ENCODE measurements at places on chromosomes 7 and 10.

- DNase-seq: no peak
- H3K4me1 ChIP-seq: no peaks in the 10 kb centered on the region
- no peak overlapping the region for H3K4me3 ChIP-seq
- peaks cover 3% of the 10 kb centered on the region for H3K27me3 ChIP-seq
- H3K27ac ChIP-seq: no peak overlapping the region
These were observed 3.2 kb downstream of the ABCC2 start for GRCh38 chr10:99785646-99786045.

DNA sequence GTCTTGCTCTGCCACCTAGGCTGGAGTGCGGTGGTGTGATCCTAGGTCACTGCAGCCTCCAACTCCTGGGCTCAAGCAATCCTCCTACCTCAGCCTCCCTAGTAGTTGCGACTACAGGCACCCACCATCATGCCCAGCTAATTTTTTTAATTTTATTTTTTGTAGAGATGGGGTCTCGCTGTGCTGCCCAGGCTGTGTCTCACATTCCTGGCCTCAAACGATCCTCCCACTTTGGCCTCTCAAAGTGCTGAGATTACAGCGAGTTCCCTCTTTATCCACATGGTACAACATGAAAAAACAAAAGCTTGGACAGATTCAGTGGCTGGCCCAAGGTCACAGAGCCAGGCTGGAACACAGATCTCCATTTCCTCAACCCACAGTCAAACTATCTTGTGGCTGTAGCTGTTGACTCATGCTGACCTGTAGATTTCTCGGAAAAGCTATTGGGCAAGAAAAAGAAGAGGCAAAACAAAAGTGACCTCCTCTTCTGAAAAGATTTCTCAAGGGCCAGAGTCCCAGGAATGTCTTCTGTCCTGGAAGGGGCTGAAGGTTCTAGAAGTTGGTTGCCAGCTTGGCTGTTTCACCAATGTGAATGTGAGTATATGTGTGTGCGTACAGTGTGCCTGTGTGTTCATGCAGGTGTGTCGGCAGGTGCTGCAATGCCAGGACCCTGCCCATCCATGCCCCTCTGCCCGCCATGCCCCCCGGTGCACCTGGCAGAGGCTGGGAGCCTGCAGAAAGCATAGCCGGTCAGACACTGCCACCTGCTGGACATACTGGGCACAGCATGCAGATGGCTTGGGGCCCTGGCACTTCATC lies 28.4 kb downstream of the TMEM130 start:
- no peak overlapping the region for H3K4me3 ChIP-seq
- H3K36me3 ChIP-seq: no peaks in the 10 kb centered on the region
- DNase-seq: peak; percentile 35

- no peak overlapping the region for H3K4me3 ChIP-seq
- H3K36me3 ChIP-seq: no peaks in the 10 kb centered on the region
- H3K4me1 ChIP-seq: no peaks in the 10 kb centered on the region
- H3K27me3 ChIP-seq: no peaks in the 10 kb centered on the region
- no peak overlapping the region for H3K27ac ChIP-seq
These were observed 240.7 kb downstream of the TCERG1L start for GRCh38 chr10:131070856-131071255.

DNA sequence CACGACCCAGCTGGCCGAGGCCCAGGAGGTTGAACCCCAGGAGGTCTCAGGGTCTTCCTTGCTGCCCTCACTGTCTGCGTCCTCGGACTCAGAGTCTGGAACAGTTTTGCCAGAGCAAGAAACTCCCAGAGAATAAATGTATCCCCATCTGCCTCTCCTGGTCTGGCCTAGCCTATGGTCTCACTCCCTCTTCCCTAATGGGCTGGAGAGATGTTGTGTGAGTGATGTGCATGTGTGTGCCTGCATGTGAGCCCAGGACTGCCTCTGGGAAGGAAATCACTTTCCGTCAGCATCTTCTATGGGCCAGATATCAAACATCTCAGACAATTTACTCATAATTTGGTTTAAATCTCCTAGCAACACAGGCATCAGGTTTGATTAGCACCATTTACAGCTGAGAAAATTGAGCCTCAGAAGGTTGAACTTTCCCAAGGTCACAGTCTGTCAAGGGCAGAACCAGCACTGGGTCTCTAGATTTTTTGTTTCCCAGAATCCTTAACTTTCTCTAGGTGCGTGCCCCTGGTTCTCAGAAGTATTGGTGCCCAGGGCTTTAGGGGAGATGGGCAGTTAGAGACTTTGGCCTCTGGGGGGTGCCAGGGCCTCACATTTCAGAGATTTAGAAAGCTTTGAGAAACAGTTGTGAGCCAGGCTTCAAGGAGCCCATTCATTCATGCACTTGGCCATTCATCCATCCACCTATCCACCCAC lies 4.9 kb downstream of the TMEM270 start:
- no peak overlapping the region for H3K4me3 ChIP-seq
- H3K27ac ChIP-seq: no peak overlapping the region
- no peaks in the 10 kb centered on the region for H3K36me3 ChIP-seq

GRCh38 chr10:132247943-132248342 lies 59.8 kb downstream of the STK32C start:
- DNase-seq: no peak
- H3K27me3 ChIP-seq: no peaks in the 10 kb centered on the region
- H3K36me3 ChIP-seq: no peaks in the 10 kb centered on the region
- H3K4me1 ChIP-seq: peaks cover 10% of the 10 kb centered on the region
- no peak overlapping the region for H3K27ac ChIP-seq
- no peak overlapping the region for H3K4me3 ChIP-seq

DNA sequence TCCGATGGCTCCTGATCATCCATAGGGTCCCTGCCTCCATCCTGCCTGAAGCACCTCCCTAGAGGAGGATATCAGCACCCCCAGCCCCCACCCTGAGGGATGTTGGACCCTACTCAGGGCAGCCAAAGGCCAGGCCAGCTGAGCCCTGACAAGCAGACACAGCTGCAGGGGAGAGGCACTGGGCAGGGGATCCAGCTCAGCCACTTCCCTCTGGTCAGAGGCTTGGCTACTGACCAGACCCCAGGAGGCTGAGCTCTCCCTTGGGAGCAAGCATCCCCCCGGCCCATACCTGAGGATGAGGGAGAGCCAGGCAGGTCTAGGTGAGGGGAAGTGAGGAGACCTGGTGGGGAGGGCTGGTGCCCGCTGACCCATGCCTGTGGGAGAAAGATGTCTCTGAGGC lies 6.6 kb downstream of the LDB3 start:
- no peaks in the 10 kb centered on the region for H3K36me3 ChIP-seq
- no peak overlapping the region for H3K4me3 ChIP-seq
- no peaks in the 10 kb centered on the region for H3K4me1 ChIP-seq
- H3K27me3 ChIP-seq: peaks cover 18% of the 10 kb centered on the region

DNA sequence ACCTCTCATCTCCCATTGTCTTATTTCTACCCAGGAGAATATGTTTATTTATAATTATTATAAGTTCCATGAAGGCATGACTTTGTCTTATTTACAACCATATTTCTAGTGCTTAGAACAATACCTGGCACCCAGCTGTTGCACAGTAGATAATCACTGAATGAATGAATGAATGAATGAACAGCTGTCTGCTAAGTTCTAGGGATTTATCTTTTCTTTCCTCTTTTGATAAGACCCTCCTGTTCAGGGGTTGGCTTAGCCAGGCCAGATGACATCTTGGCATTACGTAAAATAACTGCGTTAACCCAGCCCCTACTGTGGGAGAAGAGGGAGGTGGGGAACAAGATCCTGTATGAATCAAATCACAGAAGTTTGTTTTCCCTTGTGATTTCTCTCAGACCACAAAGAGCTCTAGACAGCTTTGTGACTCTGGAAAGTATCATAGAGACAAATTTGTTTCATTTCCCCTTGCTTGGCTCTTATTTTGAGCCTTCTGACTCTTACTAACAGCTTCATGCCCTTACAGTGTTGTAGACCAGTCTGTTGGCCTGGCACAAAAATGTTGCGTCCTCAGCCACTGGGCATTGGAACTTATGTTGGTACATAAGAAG lies 8.4 kb downstream of the ZNF862 start:
- H3K27me3 ChIP-seq: no peaks in the 10 kb centered on the region
- H3K4me1 ChIP-seq: peaks cover 28% of the 10 kb centered on the region
- no peak overlapping the region for H3K4me3 ChIP-seq
- no peak for DNase-seq

- DNase-seq: no peak
- no peaks in the 10 kb centered on the region for H3K27me3 ChIP-seq
- H3K4me1 ChIP-seq: peaks cover 5% of the 10 kb centered on the region
- H3K36me3 ChIP-seq: no peaks in the 10 kb centered on the region
These were observed 221.7 kb downstream of the KLF6 start for GRCh38 chr10:3563298-3563697.

DNA sequence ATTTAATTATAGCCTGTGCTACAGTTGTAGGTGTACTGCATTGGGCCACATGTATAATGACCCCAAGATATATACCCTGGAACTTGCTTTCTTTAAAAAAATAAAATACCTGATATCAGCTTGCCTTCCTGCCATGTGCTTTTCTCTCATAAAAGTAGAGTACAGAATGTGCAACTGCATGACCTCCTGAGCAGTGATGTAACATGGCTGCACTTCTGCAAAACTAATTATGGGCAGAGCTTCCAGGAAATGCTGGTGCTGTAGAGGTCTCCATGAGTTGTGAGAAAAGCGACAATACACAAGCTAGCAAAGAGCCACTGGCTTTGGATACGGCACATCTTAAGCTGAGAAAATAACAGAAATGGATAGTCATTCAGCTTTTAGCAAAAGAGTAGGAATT lies 6.5 kb upstream of the ERLIN1 start:
- no peak overlapping the region for H3K4me3 ChIP-seq
- no peak for DNase-seq
- H3K36me3 ChIP-seq: no peaks in the 10 kb centered on the region
- H3K4me1 ChIP-seq: no peaks in the 10 kb centered on the region
- H3K27me3 ChIP-seq: no peaks in the 10 kb centered on the region

DNA sequence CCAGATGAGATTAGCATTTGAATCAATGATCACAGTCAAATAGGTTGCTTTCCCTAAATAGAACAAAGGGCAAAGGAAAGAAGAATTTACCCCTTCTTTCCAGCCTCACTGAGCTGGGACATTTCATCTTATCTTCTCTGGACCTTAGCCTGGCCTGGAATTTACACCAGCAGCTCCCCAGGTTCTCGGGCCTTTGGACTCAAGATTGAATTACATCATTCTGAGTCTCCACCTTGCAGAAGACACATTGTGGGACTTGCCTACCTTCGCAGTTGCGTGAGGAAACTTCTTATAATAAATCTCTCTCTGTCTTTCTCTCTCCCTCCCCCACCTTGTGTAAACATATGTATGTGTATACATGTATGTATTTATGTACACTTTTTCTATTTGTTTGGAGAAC lies 732.4 kb downstream of the IPMK start:
- no peaks in the 10 kb centered on the region for H3K36me3 ChIP-seq
- no peak for DNase-seq
- no peaks in the 10 kb centered on the region for H3K4me1 ChIP-seq
- no peak overlapping the region for H3K27ac ChIP-seq

DNA sequence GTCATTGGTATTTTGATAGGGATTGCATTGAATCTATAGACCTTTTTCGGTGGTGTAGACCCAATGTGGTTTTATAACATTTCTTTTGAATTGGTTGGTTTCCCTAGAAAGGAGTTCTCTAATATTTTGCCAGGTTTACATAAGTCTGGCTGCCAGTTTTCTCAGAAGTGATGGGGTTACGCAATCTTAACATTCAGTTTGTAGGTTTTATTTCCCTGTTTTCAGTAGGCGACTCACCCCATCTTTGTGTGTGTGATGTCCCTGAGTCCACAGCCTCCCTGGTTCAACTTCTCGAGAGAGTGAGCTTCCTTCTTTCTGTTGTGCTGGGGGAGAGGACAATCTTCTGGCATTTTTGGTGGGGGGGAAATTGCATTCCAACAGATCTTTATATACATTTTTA lies 9.6 kb upstream of the KIF5B start:
- no peak overlapping the region for H3K4me3 ChIP-seq
- H3K27ac ChIP-seq: no peak overlapping the region
- no peaks in the 10 kb centered on the region for H3K4me1 ChIP-seq
